ENCODE measurements at places on chromosomes 2 and 18.
A peak's percentile ranks its signal among the peaks of the same experiment; 100 is the strongest.

- DNase-seq = no peak
Observed at GRCh38 chr2:152284398-152284797, 50.6 kb upstream of the FMNL2 start.

GRCh38 chr2:32904751-32905150 is 42.0 kb upstream of the LTBP1 start:
- DNase-seq = no peak

DNA sequence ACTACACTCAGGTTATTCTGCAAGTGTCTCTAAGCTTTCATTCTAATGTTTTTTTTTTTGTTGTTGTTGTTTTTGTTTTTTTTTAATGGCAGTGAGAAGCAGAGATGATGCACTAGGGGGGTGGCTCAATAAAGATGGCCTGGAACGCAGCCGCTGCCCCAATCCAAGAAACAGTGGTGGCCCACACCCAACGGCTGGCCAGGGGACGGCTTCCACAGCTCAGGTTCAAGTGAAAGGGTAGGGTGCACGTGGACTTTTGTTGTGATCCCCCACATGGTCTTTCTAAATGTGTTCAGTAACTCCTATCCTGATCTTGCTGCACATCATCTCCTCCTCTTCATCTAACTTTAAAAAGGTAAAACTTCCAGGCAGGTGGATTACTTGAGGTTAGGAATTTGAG is 190.1 kb downstream of the NDUFA10 start:
- DNase-seq = no peak

- DNase-seq = no peak
Observed at GRCh38 chr18:40852406-40852805, 1102.6 kb upstream of the PIK3C3 start.

- DNase-seq = no peak
Observed at GRCh38 chr2:105711394-105711793, 33.3 kb upstream of the NCK2 start.

GRCh38 chr2:97713296-97714083 is at the start of gene ZAP70:
Gene ZAP70, plus strand, starts transcription at chr2:97713576. Its CDS starts 10,461 bp downstream, at chr2:97724037.
- DNase-seq = peak; percentile 54

DNA sequence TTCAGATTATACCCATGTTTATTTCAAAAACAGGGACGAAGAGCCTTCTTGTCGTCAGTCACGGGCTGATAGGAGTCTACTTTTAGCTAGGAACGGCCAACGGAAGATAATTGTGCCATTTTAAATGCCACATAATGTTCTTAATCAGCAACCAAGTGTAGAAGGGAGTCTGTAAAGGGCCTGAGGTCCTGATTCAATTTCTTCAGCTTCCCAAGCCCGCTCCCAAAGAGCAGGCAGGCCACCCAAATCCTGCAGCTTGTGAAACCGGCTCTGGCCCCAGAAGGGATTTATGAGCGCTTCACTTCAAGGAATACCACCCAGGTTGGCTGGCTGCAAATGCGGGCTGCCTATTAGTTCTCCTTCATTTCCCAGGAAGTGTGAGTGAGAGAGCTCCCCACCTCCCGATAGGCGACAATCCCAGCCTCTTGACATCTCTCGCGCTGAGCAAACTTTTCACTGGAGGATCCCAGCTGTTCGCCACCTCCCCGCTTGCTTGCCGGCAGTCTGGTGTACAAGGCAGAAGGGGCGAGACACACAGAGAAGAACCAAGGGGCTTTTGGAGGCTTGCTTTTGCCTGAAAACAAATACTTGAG is 272.9 kb downstream of the CDH20 start:
- DNase-seq = no peak

DNA sequence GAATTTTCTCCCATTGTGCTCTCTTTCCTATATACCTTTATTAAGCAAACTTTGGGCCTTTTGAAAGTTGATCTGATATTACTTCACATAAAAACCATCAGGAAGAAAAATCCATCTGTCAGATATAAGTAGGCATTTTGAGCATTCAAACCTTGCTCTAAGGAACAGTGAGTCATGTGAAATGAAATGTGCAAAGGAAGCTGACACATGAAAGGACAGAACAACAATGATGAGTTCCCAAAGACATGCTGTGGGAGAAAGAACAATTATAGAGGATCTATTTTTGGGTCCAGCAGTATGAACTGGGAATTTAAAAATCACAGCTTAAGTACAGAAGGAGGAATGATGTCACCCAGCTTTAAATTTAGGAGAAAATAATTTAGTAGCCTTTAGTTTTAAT is 18.1 kb downstream of the CALCRL start:
- DNase-seq = no peak

DNA sequence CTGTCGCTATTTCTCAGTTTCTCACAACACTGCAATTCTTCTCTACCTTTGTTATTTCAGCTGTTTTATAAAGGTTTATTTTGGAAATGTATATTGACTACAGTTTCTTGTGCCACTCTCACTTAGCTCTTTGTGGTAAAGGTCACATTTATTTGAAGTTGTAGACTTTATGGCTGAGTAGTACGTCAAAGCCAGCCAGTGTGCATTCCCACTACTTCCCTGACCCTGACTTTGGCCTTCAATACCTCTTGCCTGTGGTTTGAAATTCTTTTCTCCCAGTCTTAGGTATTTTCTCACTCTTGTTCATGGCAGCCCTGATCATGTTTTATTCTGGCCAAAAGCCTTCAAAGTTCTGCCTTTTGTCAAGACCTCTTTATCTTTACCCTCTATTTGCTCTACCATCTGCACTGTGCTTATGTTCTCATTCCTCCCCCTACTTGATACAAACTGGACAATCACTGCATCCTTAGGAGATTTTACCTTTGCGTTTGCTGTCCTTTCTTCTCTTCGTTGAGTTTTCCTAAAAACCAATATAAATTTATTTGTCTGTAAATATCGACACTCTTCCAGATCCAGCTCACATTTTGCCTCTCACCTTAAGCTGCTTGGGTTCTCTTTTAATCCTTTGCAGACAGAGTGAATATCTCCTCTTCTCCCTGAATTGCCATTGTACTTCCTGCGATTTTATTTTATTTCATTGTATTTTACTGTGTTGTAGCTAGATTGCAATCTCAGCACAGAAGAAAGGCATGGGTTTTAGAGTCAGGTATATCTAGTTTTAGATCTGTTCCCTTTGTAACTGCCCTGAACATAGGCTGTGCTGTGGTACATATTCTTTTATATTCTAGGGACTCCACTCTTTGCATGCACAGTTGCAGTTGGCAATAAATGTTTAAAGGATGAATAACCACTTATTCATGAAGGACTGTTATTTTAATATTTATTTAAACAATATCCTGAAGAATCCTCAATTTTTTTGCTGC is 31.2 kb downstream of the GULP1 start:
- no peak for DNase-seq

GRCh38 chr18:78582898-78583738 is 396.5 kb upstream of the SALL3 start:
- DNase-seq = no peak

DNA sequence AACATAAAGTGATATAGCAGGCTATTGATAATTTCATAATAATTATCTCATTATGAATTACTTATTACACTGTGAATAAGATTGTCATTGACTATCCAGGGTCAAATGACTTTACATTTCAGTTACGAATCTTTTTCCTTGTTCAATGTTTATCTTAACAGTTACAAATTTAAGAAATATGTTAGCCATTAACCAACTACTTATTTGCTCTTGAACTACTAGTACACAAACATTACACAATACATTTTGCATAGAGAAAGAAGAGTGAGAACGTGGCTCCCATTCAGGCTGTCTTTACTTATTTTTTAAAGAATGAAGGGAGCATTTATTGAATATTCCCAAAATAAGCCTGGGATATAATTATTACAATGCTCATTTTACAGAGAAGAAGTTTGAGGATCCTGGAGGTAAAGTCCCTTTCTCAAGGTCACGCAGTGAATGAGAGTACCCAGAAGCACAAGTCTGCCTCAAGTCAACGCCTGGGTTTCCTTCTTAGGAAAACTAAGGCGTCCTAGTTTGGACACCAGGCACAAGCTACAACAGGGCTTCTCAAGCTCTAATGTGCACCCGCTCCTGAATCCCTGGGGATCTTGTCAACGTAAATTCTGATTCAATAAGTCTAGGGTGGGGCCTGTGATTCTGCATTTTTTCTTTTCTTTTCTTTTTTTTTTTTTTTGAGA is 164.2 kb downstream of the FIGN start:
- no peak for DNase-seq

DNA sequence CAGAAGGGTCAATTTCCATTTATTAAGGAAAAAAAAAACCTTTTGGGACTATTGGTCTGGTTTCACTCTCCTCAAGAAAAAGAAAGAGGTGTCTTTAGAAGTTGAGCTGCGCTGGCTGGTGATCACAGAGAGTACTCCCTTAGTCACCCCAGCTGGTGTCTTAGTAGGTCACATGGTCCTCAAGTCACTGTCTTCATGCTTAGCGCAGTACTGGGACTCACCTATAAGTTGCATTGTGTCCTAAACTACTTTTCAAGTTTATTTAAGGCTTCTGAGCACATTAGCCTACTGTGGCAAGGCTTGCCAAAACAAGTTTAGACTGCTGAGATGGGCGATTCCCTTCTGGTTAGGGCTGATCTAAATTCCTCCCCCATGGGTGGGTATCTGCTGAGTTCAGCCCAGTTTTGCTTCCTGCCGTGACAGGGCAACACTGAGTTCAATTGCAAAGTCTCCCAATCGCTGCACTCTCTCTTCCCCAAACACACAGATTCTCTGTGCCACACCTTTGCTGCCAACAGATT is 824.9 kb upstream of the CRIM1 start:
- DNase-seq = no peak

- peak; percentile 57 for DNase-seq
Observed at GRCh38 chr2:65382776-65383357, 49.5 kb downstream of the SPRED2 start.

DNA sequence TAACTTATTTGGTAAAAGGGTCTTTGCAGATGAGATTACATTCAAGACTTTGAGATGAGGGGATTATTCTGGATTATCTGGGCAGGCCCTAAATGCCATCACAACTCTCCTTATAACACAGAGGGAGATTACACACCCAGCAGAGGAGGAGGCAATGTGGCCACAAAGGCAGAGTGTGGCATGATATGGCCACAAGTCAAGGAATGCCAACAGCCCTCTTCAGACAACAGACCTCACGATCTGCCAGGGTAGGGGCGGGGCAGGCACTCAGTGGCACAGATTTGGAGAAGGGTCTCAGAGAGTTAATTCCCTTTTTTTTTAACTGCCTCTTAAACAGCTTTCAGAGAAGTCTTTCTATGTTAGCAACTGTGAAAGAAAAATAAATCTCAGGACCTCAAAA is 96.9 kb downstream of the CYP26B1 start:
- DNase-seq = no peak

DNA sequence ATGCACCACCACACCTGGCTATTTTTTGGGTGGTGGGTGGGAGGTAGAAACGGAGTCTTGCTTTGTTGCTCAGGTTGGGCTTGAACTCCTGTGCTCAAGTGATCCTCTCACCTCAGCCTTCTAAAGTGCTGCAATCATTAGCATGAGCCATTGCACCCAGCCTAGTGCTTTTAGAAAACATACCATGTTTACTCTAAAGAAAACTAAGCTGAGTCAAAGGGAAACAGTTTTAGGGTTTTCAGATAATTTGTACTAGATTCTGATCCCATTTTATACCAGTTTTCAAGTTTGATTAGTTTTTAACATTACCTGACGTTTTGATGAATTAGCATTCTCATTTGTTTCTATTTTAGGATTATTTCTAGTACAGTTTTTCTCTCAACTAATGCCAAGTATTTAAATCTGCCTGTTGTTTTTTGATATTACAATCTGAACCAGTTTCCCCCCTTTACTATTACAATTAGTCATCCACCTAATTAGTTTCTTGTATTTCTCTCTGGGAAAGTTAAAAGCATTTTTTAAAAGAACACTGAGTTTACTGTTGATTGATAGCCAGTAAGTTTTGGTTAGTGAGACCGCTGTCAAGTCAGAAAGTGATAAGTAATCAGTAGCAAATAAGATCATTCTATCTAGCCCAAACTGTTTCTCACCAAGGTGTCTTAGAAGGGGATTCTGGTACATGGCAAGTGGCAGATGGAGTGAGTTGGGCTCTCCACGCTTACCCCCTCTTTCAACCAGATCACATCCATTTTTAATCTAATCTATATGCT is 24.2 kb upstream of the TBR1 start:
- no peak for DNase-seq

All from activated T-helper 2 cell treated with anti-CD3 and anti-CD28 coated beads, Interferon-gamma antibody, Interleukin-2, Interleukin-4, amounts not matched to agents 10 μg/mL and 5 μg/mL and 100 μg/mL, durations not matched to agents 14 hours and 24 hours and 36 hours (primary cell).